ENCODE measurements at places on chromosomes 16 and 17.

- no peak for DNase-seq
Observed at GRCh38 chr17:81306491-81306890, 11.4 kb upstream of the SLC38A10 start.

GRCh38 chr17:50303051-50303450, 28.8 kb downstream of the TMEM92 start:
- no peak for DNase-seq

GRCh38 chr17:62786646-62787045, 21.5 kb downstream of the MARCHF10 start:
- no peak for DNase-seq

DNA sequence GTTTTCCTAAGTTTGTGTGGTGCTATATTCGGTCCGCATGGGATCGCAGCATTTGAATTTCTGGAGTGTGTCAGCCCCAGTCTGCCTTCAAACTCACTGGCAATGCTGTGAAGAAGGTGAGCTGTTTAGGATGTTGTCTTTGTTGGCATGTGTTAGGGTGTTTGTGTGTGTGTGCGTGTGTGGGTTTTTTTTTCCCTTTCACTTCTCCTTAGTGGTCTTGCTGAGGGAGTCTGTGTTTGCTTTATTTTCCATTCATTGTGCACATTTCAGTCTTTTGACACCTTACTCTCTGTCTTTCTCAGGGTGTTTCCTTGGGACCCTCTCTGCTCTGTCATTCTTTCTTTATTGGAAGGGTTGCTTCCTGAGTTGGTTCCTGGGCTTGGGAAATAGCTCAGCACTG, 27.7 kb upstream of the RBFOX1 start:
- no peak for DNase-seq

GRCh38 chr16:86092586-86093480, 193.9 kb downstream of the IRF8 start:
- no peak for DNase-seq

DNA sequence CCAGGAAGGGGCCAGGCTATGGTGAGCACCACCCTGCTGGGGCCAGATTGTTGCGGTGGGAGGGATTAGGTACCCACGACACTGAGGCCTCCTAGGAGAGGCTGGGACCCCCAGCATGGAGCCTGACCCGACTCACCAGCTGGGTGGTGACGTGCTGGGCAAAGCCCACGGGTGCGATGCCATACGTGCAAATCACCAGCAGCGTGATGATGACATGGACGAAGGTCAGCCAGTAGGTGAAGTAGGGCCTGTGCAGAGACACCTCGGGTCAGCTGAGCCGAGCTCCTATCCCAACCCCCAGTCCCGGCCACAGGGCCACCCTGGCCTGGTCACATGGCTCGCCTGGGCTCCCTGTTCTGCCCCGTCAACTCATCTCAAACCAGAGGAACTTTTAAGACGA, 7.5 kb downstream of the AANAT start:
- no peak for DNase-seq

- DNase-seq, result no peak
Observed at GRCh38 chr17:64103391-64104364, 26.3 kb downstream of the ERN1 start.

GRCh38 chr16:917591-918061, 53.2 kb downstream of the LMF1 start:
- DNase-seq, result no peak

DNA sequence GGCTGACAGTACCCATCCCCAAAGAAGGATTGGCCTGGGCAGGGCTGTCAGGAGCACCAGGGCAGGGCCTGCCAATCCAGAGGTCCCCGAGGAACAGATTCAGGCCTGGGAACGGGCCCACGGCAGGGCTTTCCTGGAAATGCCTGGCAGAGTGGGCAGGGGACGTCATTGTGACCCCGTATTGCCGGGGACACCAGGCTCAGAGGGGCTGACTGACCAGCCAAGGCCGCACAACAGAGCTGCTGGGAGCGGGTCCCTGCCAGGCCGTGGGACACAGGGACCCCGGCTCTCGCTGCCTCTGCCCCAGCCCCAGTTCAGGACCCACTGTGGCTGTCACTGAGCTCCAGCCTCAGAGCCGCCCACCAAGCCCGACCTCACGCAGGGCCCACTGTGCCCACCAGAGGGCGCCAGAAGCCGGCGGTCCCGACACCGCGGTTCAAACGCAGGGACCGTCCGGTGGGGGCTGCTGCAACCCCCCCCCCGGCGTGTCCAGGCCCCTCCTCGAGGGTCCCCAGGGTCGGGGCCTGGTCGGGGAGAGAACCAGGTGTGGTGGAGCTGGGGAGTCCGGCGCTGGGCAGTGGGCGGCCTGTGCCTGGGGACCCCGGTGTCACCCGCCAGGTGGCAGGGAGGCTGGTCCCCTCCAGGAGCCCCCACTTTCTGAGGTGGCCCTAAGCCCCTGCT, 15.2 kb upstream of the SSTR5 start:
- DNase-seq, result peak; percentile 62

DNA sequence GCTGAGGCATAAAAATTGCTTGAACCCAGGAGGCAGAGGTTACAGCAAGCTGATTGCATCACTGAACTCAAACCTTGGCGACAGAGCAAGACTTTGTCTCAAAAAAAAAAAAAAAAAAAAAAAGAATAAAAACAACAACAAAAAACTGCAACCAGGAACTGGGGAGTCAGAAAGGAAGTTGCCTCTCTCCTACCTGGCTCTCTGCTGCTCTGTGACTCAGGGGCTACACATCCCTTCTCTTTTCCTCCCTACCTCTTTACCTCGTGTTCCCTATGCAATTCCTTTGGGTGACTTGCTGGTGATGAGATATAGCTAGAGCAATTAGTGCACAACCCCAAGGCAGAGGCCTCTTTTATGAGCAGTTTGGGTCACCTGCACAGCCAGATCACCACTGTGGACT, 95.9 kb downstream of the ABCC1 start:
- DNase-seq, result no peak

GRCh38 chr17:77437017-77437416, 296.2 kb downstream of the SEC14L1 start:
- no peak for DNase-seq

DNA sequence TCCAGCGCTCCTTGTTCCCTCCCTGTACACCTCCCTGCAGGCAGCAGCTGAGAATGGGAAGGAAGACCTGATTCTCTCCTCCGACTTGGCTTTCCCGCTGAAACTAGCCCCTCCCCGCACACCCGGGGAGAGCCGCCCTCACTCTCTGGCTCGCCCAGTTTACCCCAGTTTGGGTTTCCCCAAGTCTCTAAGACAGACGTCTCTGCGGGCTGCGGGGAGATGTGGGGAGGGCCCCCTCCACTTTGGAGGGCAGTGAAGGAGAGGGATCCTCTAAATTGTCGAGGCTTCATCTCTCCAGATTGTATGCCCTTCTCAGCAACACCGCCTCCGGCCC, 797 bp downstream of the GRB7 start:
- DNase-seq, result no peak

DNA sequence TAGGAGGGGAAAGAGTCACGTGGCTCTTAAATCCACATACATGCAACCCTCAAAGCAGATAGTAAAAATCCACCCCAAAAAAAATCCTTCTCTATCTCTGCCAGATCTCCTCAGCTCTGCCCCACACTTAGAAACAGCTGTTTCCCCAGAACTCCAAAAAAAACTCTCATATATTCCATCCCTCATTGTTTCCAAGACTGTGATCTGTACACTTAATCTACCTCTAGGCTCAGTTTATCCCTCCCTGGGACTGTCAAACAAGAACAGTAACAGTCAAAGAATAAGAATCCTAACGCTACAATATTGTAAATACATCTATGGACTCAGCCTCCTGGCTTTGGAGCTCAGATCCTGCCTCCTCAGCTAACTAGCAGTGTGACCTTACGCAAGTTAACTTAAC, 11.6 kb downstream of the CUEDC1 start:
- DNase-seq, result no peak

DNA sequence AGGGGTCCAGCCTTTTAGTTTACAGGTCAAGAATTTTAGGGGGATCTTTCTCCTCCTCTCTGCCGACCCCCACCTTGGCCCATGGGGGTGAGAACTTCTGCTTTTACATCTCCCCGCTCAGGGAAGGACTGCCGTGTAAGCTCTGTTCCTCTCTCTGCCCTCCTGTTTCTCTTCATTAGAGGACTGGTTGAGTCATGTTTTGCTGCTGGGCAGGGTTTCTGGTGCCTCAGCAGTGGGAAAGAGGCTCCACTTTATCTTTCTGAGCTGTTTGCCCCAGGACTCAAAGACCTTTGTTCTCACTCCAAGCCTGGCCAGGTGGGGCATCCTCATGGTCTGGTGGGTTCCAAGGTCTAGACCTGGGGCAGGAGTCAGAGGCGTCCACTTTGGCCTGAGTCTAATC, 93.0 kb downstream of the UTP18 start:
- DNase-seq, result no peak

All from activated naive CD4-positive, alpha-beta T cell (primary cell).